Fibroblast of upper back skin (primary cell): ENCODE measurements at places on chromosomes 1 and 21.

DNA sequence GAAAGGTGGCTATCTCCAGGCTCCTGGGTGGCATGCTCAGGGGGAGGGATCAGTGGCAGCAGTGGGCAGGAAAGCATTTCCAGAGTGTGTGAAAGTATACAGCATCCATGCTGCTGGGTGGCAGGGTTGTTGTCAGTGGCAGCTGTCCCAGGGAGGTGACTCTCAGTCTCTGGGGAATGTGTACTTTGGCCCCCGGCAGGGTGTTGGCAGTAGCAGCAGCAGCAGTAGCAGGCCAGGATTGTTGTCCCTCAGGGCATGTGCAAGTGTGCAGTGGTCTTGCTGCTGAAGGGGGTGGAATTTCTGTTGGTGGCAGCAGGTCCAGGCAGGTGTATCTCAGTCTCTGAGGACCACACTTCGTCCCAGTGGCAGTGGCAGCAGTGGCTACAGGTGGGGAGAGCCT is 71.7 kb upstream of the GUCA2B start:
- no peak for DNase-seq

DNA sequence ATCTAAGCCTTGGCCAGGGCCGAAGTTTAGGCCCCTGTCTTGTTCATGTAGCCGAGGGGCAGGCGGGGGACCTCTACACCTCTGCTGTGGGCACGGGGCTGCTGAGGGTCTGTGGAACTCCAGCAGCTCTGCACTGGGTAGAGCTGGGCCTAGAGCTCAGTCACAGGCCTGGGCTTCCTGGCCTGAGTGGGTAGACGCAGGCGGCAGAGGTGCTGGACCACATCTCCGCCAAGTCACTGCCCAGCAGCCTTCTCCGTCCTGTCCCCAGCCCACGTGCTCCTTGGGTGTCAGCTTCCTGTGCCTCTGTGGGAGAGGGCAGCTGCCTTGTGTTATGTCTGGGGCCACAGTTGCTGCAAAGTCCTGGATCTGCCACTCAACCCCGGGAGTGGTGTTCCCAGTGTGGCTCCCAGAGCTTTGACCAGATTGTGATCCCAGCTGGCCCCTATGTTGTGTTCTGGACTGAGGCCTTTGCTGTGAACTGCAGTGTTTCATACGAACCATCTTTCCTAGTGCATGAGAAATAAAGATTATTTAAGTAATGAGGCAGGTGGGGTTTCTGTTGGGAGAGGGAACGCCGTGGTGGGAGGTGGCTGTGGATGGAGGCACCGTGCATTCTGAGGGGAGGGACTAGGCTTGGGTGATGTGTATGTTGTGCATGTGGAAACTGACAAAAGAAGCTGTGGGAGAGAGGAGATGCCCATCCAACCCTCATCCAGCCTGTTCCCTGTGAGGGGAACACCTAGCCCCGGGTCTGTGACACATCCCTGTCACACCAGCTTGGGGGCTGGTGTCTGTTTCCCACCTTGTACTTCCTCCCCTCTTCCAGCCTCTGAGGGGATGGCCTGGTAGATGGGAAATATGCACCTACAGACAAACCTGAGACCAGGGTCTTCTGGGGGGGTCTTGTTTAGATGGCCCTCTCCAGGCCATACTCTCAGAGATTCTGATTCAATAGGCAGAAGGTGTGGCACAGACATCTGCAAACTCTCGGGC is 12.2 kb downstream of the AMPD2 start:
- DNase-seq: no peak

- no peak for DNase-seq
Observed at GRCh38 chr1:96487971-96488370, 233.6 kb upstream of the PTBP2 start.

- no peak for DNase-seq
Observed at GRCh38 chr1:100266741-100267140, 725 bp downstream of the RTCA start.

DNA sequence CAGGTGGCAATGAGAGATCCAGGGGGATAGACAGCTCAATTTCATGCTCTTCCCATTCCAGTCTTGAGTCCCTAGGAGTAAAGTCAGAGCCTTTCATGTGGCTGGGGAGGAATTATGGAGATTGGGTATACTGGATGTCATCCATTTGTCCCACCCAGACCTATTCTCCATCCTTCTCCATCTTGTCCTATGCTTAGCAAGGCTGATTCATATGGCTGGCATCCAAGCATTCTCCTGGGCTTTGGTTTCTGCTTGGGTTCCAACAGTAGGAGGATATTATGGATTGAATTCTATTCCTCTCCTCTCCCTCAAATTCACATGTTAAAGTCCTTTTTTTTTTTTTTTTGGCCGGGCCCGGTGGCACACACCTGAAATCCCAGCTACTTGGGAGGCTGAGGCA is 3.8 kb upstream of the CDC20 start:
- no peak for DNase-seq

GRCh38 chr1:204932573-204932909 is 61.9 kb downstream of the NFASC start:
- peak; percentile 16 for DNase-seq

DNA sequence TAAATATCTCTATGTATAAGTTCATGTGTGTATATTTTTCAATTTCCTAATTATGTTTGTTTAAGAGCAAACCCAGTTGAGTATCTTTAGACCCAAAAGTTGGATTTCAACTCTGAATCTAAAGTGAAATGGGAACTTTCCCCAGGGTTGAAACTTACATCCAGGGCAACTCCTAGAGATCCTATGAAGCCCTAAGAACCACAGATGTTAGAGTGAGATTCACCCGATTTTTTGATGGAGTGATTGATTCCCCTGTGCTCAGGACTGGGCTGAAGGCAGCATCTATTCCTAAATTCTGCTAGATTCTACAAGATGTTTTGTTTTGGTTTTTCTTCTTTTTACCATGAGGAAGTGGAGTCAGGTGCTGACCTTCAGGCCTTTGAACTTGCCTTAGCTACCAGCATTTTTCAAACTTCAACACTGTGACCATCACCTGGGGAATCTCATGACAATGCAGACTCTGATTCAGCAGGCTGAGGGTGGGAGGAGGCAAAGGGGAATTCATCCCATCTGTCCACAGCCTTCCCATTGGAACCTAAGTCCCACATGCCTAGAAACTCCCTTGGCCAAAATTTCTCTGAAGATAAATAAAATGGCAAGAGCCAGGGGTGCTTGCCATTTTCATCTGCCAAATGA is 145.5 kb downstream of the ETS2 start:
- no peak for DNase-seq

DNA sequence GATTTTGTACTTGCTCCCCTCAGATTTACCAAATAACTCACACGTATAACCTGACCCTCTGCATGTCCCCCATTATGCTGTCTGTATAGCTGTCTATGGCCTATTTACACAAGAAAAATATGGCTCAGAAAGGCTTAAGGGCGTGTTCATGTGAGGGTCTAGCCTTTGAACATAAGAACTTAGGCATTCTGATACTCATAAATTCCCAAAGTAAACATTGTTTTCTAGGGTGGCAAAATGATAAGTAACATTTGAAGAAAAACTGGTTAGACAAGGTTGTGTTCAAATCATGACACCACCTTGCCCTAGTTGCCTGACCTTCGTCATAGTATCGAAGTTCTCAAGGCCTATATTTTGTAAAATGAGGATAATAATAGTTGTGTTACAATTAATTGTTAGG is 394.6 kb downstream of the LRRIQ3 start:
- no peak for DNase-seq

DNA sequence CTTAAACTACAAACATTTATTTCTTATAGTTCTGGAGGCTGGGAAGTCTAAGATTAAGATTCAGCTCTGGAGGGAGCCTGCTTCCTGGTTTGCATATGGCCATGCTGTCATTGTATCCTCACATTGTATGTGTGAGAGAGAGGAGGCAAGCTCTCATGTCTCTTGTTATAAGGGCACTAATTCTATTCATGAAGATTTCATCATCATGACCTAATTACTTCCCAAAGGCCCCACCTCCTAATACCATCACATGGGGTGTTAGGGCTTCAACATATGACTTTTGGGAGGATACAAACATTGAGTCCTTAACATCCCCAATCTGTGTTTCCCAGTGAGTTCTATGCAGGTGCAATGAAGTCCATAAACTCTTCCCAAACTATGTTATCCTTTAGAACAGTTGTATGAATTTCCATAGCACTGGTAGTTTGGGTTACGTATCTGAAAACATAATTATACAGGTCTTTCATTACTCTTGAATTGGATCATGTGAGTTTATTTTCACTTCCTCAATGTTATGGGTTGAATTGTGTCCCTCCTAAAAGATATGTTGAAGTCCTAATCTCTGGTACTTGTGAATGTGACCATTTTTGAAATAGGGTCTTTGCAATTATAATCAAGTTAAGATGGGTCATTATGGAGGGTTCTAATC is 124.2 kb downstream of the RUNX1 start:
- DNase-seq: no peak

DNA sequence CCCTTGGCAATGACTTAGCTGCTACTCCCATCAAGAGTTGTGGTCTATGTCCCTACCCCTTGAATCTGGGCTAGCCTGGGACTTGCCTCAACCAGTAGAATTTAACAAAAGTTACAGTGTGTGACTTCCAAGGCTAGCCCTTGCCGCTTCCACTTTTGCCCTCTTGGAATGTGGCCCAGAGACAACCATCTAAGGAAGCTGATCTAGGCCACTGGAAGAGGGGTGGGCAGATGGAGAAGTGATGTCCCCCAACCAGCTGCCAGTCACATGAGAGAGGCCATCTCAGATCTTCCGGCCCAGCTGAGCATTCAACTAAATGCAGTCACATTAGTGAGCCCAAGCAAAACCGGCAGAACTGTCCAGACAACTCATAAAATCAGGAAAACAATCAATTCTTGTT is 115.1 kb downstream of the TOMM20 start:
- no peak for DNase-seq

DNA sequence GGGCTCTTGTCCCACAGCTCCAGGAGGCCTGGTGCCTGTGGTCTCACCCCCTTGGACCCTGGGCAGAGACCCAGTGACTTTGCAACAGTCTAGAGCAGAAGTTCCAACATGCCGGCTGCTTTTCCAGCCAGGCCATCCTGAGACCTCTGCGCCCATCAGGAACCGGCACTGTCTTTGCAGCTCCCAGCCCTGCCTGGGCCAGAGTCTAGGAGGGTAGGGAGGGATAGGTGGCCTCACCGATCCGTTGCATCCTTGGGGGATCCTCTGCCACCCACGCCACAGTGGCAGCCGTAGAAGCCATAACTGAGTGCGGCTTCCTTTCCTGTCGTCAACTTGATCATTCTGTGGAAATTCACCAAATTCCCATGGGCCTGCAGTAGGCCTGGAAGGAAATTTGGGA is 1.3 kb downstream of the PLA2G2A start:
- DNase-seq: no peak

DNA sequence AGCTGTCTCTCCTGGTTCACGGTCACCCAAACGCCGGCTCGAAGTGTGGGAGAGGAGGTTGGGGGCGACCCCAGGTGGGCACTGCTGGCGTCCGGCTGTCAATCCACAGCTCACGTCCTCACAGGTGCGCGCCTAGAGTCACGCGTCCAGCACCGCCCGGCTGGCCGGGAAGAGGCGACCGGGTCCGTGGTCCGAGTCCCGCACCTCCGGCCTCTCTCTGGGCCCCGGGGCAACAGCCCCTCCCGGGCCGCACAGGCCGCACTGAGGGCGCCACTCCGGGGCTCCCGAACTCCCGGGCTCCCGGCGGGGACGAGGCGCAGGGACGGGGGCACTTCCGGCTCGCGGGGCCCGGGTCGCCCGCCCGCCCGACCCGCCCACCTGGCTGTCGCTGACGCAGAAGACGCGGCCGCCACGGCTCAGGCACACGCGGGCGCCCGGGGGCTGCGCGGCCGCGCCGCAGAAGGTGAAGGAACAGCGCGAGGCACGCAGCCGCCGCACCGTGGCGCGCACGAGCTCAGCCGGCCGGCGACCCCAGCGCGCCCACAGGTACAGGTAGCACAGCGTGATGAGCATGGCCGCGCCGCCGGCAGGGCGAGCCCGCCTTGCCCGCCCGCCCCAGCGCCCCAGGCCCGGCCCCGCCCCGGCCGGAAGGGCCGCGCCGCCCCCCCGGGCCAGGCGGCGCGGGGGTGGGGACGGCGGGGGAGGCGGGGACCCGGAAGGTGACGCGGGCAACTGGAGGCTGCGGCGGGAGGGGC is at the start of gene HLCS:
Gene HLCS, minus strand, starts transcription at position 604 of the 755 bp plus-strand sequence. Its CDS starts 31 bp downstream, at position 573.
- DNase-seq: peak; percentile 68

DNA sequence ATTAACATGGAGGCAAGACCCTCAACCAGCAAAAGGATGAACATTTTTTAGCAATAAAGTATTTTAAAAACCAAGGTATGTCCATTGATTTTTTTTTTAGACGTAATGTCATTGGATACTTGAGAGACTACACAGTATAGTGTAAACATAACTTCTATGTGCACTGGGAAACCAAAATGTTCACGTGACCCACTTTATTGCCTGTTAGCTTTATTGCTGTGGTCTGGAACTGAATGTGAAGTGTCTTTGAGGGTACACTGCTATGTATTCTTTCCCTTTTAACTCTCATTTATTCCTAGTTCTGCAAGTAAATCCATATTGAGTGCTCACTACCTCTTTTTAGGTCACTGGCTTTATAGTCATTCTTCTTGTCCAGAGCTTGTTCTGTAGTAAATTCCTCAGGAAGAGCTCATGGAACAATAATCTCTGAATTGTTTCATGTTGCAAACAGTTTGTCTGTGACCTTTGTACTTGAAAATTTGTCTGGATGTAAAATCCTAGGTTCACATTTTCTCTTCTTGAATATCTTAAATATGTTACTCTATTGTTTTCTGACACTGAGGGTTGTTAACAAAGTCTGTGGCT is 20.6 kb downstream of the ABCD3 start:
- DNase-seq: no peak

DNA sequence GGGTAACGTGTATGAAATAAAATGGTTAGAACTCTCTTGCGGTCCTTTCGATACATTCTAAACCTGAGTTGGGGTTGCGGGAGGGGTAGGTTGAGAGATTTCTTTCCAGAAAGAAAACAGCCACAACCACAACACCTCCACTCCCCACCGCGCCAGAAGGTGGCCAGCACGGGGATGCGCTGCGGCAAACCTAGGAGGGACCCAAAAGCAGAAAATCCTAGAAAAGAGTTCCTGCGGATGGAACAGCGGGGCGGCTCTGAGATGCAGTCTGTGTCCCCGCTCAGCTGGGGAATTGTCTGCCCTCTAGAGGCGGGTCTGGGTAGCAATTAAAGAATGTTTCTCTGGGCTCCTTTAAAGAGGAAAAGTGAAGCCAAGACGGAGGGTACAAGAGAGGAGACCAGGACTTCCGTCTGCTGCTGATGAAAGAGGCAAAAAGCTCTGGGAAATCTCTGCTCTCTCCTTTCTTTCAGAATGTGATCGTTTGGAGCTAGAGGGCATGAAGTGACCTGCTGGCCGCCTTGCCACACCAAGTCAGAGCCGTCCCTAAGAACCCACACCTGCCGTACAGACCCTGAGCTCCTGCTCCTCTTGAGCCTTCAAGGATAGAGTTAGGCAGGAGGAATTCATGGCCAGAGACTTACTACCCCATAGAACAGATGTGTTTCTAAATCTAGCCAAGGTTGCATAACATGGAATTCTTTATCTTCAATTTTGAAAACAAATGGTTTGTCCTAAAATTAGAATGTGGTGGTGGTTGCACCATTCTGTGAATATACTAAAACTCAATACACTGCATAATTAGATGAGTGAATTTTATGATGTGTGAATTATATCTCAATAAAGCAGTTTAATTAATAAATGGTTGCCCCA is 46.5 kb upstream of the COA6 start:
- DNase-seq: peak; percentile 58
